ENCODE measurements at places on chromosomes 3 and 15.

- no peak for DNase-seq
Observed at GRCh38 chr3:13501958-13502790, 22.1 kb downstream of the HDAC11 start.

- DNase-seq: no peak
Observed at GRCh38 chr15:90481023-90481422, 48.7 kb upstream of the CRTC3 start.

- no peak for DNase-seq
Observed at GRCh38 chr15:71313806-71314205, 198.5 kb downstream of the THSD4 start.

- no peak for DNase-seq
Observed at GRCh38 chr3:175349168-175349567, 490.0 kb downstream of the NAALADL2 start.

GRCh38 chr3:197168606-197169005, 129.8 kb downstream of the DLG1 start:
- no peak for DNase-seq

- DNase-seq: no peak
Observed at GRCh38 chr3:138463724-138464490, 29.5 kb downstream of the ESYT3 start.

DNA sequence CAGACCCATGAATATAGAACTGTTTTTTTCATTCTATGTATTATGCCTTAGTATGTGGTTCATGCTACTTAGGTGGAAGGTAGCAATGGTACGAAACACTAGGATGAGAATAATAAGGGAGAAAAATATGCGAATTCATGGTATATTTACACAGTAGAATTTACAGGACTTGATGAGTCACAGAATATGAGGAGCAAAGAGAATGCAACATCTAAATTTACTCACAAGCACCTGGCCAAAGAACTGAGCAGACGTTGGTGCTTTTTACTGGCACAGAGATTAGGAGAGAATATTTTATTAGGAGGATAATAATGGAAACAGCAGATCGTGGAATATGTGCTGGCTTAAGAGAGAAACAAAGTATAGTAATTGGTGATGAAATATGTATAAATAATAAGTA, 785.4 kb upstream of the ROBO1 start:
- DNase-seq: no peak

GRCh38 chr15:46892621-46893160, 824.6 kb upstream of the SEMA6D start:
- DNase-seq: no peak

GRCh38 chr3:196186651-196187573, 24.3 kb downstream of the ZDHHC19 start:
- no peak for DNase-seq

- DNase-seq: no peak
Observed at GRCh38 chr3:180102134-180102533, 65.4 kb upstream of the PEX5L start.

Measured in HS-27A (cell line).